ENCODE measurements at places on chromosomes 3 and 15.

- DNase-seq: no peak
Measured at GRCh38 chr15:85019815-85020590, 38.3 kb downstream of the PDE8A start.

DNA sequence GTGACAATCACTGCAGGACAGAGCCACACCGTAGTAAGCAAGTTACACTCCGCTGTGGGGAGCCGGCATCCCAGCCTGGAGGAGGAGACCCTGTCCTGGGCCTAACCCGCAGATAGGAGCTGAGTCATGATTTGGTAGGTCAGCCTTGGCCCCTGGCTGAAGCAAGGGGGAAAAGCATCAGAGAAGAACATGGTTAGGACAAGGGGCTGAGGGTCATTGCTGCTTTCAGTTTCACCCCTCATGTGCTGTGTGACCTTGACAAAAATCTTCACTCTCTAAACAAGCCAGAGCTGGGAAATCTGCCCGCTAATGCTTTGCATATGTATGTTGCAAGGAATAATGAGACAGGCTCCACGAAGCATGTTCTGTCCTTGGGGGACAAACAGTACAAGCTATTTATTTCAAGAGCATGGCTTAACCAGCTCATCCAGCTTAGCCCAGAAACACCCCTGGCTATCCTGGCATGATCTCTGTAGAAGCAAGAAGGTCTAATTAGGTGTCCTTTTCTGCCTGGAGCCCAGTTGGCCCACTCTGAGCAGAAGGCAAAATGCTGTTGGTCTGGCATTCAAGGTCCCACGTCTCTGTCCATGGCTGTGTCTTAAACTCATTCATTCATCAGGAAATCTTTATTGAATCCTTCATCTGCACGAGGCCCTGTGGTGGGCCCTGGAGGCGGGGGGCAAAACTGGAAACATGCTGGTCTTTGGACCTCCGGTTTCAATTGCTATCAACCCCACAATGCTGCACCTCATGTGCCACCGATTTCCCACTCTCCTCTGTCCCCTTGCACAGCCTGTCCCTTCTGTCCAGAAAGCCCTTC is 221.3 kb upstream of the LYSMD4 start:
- DNase-seq: no peak

DNA sequence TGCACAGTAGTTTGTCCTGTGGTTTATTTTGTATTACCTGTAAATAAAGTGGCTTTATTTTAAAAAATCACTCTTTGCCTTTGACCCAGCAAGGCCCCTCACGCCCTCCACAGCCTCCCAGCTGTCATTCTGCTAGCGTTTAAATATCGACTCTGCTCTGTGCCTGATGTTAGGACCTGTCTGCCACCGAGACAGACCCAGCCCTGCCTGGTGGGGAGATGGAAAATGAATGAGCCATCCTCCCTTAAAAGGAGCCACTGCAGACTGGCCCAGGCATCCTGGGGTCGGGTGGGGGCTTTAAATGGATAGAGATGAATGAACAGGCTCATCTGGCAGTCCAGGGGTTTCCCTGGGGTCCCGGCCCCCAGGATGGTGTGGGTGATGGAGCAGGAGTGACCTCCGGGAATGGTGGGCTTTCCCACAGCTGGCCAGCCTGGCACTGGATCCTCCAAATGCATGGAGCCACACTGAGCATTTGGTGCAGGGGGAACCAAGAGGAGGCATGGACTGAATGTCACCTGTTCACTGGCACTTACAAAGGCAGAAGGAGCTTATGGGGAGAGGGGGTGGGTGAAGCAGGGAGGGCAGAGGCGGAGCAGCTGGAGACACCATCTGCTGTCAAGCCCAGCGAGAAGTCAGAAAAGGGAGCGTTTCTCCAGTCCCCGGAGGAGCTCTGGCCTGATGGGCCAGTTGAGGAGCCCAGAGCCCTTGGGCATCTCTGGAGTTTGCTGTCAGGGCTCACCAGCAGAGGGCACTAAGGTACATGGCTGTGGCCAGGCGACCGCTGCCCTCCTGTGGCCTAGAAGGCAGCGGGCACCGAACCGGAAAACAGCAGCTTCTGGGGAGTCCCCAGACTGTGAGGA is 11.9 kb downstream of the GRM2 start:
- DNase-seq: peak; percentile 16

DNA sequence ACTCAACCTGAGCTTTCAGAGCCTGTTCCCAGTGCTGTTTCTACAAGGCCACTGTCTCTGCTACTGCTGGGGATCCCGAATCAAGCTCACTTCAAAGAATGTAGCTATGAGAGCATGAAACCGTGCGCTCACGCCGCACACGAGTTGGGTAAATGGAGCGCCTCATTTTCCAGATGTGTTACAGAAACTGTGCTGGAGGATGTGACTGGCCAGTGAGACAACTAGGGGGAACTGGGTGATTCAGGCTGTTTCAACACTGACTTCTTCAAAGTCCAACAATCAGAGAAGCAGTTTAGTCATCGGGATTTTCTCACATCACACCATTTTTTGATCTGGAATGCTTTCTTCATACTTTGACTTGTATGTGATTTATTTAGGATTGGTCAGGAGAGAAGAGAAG is 3.5 kb downstream of the ZNF710 start:
- no peak for DNase-seq

- DNase-seq: no peak
Measured at GRCh38 chr15:101209285-101209845, 42.5 kb downstream of the CHSY1 start.

DNA sequence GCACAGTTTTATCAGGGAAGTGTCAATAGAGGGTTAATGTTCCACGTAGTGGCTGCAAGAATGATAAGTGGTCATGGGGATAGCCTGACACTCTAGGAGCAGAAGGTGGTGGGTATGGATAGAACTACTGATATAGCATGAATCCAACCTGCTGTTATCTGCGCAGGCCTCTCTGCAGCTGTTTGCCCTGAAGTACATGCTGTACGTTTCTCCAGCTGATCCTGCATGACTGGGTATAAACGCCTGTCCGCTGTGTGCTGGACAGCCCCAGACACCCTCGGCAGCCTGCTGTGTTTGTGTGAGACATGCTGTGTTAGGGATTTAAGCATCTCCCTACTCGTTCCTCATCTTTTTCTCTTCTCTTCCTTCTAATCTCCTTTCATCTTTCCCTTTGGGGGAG is 87.1 kb downstream of the LPP start:
- DNase-seq: no peak

DNA sequence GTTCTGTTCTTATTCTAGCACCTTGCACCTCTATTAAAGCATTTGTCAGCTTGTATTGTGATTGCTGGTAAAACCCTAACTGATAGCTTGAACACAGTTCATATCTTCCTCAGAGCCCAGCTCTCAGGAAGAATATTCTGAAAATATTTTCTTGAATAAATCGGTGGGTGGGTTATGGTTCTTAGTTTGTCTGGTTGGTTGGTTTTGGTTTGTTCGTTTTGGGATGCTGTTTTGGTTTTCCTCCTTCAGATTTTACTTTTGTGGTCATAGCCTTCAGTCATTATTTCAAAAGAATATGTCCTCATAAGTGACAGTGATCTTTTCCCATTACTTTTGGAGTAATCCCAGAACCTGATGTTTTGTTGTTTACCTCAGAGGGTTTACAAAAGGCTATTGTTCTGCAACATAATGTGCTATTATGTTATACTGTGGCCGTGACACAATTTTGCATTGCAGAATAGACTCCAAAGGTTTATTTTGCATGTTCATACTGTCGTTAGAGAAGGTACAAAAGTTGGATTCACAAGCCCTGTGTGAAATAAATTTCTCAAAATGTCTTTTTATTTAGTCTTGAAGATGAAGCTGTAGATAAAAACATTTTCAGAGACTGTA is 2.7 kb upstream of the TMEM87A start:
- no peak for DNase-seq

- DNase-seq: no peak
Measured at GRCh38 chr3:14435175-14436014, 33.0 kb downstream of the SLC6A6 start.

- no peak for DNase-seq
Measured at GRCh38 chr3:78015856-78016255, 976.0 kb downstream of the ROBO2 start.

DNA sequence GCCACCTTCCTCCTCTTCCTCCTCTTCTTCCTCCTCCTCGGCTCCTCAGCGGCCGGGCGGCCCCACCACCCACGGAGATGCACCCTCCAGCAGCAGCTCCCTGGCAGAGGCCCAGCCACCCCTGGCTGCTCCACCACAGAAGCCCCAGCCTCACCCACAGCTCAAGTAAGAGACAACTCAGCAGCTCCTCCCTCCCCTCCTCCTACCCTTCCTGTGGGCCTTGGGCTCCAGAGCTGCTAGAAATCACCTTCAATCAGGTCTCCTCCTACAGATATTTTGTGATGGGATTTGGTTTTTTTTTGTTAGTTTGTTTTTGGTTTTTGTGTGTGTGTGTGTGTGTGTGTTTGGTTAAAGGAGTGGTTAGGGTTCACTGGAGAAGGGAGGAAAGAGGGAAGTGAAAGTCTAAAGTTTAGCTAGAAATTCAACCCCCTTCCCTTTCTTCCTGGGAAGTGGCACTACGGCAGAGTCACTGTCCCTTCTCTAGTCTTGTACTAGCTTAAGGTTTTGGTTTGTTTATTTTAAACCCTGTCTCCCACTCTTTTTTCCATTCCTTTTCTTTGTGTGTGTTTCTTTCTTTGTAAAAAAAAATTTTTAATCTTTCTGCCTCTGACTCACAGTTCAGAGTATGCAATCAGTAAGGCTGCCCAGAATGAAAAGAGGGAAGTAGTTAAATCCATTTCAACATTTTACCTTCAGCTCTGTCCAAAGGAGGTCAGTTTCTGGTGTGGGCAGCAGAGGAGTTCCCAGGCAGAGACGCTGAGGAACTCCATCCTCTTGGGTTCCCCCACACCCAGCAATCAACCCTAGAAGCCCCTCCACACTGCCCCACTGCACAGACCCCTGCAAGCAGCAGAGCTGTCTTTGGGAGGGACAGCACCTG is 29.0 kb upstream of the TIMP4 start:
- peak; percentile 7 for DNase-seq

DNA sequence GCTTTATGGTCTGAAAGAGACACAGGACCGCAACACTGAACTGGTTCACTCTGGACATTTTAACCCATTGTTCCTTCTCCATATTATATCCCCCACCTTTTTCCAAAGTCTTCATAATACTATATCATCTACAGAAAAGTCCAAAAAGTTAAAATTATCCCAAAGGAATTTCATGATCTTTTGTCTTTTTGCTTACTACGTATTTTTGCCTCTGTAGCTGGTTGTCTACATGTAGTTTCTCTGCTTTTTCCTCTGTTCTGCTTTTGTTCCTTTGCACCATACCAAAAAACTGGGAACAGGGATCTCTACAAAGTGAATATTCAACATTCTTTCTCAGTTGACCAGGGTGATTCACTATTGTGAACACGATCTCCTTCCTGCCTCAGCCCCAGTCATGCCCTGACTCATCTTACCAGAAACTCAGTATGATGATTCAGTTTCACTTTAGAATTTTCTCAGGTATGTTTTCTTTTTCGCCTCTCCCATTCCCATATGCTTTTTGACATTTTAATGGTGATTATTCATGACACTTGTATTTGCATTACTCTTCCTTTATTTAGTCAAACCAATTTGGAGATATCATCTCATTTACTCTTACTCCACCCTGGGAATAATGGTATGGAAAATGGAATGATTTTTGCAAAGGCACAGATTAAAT is 14.5 kb downstream of the EMC4 start:
- peak; percentile 19 for DNase-seq

- DNase-seq: no peak
Measured at GRCh38 chr3:89216016-89216739, 108.8 kb downstream of the EPHA3 start.

- no peak for DNase-seq
Measured at GRCh38 chr3:7630925-7631324, 770.0 kb downstream of the GRM7 start.

DNA sequence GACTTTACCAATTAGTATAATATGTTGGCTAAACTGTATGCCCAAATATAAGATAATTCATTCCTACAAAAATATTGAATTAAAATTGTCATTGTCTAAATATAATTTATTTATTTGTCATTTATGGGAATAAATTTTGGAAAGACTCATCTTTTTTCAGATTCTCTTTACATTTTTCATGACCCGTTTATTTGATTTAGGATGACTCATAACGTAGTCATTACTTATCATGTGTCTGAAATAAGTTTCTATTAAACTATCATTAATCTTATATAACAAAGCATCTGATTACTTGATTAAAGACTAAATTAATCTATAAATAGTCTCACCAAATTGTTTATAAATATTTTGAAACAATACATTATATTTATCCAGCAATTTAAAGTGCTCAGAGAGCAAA is 516.6 kb downstream of the CADM2 start:
- no peak for DNase-seq

DNA sequence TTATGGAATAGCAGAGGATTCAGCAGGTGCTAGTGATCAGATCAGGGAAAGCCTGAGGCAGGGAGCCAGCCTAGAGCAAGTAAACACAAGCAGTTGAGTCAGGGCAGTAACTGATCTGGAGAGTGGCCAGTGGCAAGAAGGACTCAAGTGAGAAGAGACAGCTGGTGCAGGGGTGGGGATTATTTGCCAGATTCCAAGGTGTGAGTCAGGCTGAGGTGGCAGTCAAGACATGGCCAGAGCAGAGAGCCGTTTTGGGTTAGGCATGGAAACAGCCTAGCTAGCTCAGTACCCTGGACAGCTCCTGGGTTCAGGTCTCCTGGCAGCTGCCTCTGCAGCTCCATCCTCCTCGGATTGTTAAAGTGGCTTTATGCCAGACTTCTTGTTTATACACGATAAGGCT is 281.9 kb upstream of the ONECUT1 start:
- no peak for DNase-seq

DNA sequence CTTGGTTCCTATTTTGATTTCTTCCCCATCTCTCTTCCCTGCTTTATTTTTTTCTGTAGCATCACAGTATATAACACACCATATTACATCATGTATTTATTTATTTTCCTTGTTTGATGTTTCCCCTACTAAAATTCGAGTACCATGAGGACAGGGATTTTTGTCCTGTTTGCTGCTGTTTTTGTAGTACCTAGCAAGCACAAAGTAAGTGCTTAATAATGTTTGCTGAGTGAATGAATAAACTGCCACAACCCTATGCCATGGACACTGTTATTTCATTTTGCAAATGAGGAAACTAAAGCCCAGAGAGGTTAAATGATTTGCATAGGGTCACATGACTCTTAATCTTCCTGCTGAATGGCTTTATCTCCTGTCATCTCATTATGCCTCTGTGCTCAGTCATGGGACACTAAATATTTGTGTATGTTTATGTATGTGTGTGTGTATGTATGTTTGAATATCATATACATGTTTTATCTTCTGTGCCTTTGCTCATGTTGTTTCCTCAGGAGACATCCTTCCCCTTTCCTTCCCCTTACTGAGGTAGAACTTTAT is 26.1 kb upstream of the MGA start:
- no peak for DNase-seq
